ENCODE measurements at places on chromosomes 2 and 18. TPM values are rescaled to one million over a fixed set of nuclear protein-coding genes. Genes with fewer than 3 reads are reported as not detected.
A peak's percentile ranks its signal among the peaks of the same experiment; 100 is the strongest.

DNA sequence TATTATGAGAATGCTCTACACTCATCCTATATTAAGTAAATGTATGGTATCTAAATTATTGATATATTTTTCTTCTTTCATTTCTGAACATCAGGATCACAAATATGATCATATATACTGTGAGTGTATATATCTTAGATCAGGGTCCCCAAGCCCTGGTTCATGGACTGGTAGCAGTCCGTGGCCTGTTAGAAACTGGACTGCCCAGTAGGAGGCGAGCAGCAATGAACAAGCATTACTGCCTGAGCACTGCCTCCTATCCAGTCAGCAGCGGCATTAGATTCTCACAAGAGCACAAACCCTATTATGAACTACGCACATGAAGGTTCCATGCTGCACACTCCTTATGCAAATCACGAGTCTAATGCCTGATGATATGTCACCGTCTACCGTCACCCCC, 1247.1 kb upstream of the NXPH2 start:
- no peak for DNase-seq

- DNase-seq = no peak
Measured at GRCh38 chr18:40875101-40875615, 1079.9 kb upstream of the PIK3C3 start.

- no peak for DNase-seq
Measured at GRCh38 chr2:39059366-39059952, 61.4 kb downstream of the SOS1 start.

DNA sequence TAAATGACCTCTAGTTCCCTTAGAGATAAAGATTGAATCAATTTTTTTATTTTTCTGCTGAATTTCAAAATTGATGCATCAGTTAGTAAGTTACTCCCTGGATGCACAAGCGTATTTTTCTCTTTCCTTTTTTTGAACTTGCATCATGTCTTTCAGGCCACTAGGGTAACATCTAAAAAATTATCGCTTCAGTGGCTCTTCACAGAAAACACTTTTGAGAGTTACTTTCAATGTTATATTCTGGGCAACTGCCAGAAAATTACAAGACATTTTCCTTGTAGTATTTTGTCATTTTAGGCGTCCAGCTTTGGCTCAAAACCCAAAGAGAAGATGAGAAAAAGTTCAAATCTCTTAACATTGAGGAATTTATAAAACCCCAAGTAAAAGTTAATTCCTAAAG, 59.8 kb downstream of the DSEL start:
- no peak for DNase-seq

DNA sequence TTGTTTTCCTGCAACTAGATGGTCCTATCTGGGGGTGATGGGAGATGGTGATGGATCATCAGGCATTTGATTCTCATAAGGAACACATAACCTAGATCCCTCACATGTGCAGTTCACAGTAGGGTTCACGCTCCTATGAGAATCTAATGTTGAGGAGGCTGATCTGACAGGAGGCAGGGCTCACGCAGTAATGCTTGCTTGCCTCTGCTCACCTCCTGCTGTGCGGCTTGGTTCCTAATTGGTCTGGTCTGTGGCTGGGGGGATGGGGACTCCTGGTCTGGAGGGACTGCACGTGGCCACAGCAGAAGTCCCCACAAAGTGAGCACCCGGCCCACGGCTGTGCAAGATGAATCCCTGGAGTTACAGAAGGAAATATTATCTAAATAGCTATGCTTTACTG, 11.3 kb downstream of the MC5R start:
- no peak for DNase-seq

- DNase-seq = peak; percentile 27
Measured at GRCh38 chr2:120761911-120762310, 26.2 kb downstream of the GLI2 start.

- DNase-seq = no peak
Measured at GRCh38 chr2:48568547-48568946, 38.6 kb downstream of the STON1 start.

DNA sequence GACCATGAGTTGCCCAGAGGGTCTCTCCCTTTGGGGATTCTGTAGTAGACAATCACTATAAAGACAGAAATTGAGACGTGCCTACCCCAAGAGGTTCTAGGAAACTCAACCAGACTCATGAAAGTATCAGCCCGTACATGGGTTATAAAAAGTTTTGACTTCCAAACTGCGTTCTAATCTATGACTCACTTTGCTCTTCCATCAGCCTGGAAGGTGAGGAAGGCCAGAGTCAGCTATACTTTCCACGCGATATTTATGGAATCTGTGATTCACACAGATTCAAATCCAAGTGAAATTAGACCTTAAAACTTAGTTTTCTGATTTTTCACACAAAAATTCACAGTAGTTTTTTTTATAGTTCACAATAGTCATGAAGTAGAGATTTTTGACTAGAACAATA, 7.7 kb upstream of the LYPD1 start:
- no peak for DNase-seq

DNA sequence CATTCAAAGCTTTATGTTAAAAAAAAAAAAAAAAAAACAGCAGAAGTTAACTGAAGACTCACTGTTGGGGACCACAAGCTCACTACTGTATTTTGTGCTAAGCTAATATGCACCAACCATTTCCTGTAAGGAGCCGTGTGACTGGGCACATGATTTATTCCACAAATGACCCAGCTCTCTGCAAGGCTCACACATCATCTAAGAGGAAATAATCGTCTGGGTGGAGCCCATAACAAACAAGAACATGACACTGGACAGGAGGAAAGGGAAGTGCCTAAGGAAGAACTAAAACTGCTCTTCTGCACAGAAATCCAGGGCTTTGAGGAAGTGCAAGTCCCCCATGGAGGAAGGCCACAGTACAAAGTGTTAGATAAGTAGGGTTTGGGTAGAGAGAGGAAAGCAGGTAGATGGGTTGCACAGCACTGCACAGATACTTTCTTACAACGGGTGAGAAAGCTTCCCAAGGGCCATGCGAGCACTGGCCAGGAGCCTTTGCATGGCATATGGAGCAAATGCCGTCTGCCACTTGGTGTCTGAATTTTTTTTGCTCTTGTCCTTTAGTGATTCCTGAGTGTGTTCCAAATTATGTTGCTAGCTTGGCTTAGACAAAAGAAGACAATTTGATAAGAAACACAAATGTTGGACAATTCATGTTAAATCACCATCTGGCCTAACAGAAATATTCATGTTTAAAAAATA, 24.4 kb downstream of the NFE2L2 start:
- DNase-seq = no peak

- DNase-seq = no peak
Measured at GRCh38 chr2:214069254-214069653, 341.6 kb upstream of the VWC2L start.

DNA sequence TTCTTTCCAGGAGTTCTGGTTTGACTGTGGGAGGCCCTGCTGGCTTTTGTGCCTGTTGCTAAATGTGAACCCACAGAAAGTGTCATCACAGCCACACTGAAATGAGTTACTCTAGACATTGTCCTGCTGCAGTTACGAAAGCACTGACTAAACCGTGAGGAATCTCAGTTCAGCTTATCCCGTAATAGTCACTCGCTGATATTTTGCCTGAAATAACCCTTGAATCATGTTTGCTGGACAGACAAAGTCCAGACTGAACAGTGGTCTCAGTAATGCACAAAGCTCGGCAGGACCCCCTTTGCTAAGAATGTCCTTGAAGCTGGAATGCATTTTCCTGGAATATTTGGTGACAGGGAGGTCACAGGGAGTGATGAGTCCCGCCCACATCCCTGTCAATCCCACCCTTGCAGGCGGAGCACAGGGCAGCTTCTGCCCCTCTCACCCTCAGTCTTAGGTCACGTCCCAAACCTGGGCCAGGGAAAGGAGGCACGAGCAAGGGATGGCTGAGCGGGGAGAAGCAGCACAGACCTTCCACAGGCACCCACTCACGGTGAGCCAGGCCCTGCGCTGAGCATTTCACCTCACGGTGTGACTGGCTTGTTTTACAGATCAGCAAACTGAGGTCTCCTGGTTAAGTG, 53.4 kb downstream of the ADI1 start:
- DNase-seq = peak; percentile 44

GRCh38 chr2:212379103-212379502, 159.5 kb downstream of the ERBB4 start:
- no peak for DNase-seq

- no peak for DNase-seq
Measured at GRCh38 chr2:32697156-32697555, 69.3 kb downstream of the TTC27 start.

GRCh38 chr18:500632-501405, at the start of gene COLEC12:
Gene COLEC12, minus strand, starts transcription at chr18:500701. Its CDS starts 187 bp downstream, at chr18:500514.
- no peak for DNase-seq

GRCh38 chr2:140173790-140174189, 1393.6 kb upstream of the NXPH2 start:
- no peak for DNase-seq

DNA sequence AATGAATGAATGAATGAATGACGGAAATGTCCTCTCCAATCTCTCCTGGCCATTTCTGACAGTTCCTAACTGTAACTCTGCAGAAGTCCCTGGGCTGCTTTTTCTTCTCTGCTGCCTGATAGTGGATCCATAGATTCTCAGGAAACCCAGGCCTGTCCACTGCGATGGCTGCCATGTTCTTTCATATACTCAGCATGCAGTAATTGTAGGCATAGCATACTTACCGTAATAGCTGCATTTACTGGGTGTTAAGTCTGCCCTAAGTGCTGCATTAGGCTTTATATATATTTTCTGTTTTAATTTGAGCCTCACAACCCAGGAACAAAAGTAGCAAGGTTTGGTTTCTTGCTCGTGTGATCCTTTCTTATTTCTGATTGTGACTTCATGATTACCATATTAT, 122.9 kb downstream of the DCC start:
- DNase-seq = no peak

DNA sequence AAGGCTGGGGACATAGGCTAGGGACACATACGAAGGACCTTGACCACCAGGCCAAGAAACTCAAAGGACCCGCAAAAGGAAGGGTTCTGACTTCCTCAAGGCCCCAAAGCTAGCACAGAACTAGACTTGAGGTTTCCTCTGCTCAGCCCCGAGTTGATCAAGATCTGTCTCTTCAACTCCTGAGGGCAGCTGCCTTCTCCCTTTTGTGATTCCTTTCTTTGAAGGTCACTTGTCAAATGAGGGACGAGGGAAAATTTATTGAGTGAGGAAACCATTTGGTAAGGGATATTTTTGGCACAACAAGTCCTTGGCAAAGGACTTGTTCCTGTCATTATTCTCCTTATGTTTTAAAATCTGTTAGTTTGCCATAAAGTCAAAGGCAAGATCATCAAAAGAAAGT, 12.3 kb upstream of the ROCK2 start:
- no peak for DNase-seq

- DNase-seq = no peak
Measured at GRCh38 chr2:222271854-222272253, 26.9 kb downstream of the PAX3 start.

DNA sequence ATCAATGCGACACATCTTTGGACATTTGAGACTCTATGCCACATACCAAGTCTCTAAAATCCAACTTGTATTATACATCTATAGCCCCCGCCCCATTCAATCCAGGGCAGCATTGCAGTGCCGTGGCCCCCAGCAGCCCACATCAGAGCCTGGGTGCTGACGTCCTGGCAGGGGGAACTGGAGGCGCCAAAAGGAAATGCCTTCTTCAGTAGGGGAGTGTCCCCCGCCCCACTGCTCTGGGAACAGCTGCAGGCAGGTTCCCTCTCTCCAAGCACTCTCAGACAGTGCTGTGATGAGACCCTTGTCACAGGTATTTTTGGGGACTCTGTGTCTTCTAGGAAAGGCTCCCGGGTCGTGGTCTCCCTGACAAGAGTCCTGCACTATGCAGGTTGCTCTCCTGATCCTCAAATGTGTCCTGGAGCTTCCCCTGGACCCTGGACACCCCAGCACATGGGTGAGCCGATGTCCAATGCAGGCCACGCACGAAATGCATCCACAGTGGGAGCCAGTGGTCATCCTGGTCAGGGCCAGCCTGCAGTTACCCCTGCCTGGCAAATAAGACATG, 188.7 kb downstream of the RTP5 start:
- DNase-seq = no peak

DNA sequence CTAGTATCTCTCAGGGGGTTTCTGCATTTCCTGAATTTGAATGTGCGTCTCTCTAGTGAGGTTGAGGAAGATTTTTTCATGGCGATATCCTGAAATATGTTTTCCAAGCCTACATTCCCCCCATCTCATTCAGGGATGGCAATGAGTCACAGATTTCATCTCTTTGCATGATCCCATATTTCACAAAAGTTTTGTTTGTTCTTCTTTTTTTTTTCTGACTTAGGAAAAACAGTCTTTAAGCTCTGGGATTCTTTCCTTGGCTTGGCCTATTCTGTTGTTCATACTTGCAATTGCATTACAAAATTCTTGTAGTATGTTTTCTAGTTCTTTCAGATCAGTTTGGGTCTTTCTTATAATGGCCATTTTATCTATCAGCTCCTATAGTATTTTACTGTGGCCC, 136.5 kb downstream of the DSEL start:
- no peak for DNase-seq

GRCh38 chr2:73489053-73489452, 103.4 kb downstream of the ALMS1 start:
- no peak for DNase-seq

- no peak for DNase-seq
Measured at GRCh38 chr18:49849331-49850217, 36.2 kb upstream of the ACAA2 start.

DNA sequence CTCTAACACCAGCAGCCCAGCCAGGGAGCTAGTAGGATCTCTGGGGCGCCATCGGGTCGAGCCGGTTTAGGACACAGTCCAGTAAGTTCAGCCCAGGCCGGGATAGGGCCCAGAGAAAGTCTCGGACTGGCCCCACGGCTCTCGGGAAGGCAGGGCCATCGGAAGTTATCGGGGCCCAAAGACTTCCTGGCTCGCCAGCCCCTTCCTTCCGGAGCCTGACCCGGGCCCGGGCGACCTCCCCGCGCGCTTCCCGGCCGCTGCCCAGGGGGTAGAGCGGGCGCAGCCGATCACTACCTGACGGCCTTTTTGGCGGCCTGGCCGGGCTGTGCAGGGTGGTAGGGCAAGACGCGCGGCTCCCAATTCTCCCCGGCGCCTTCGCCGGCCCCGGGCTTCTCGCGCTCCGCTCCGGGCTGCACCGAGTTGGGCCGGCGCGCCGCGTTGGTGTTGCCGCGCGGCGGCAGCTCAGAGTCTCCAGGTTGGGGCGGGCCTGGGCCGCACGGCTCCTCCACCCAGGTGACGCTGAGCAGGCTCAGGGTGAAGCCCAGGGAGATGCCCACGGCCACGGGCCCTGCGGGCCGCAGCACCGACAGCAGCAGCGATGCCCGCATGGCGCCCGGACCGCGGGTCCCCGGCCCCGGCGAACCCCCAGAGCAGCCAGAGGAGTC, 546 bp downstream of the CHPF start:
- DNase-seq = no peak

Gene RIT2
- not detected for total RNA-seq

Gene AOX1
- 22.2 TPM for total RNA-seq

Gene RAB6C
- total RNA-seq = not detected

Gene LRRTM4
- total RNA-seq = not detected

Gene CYTIP
- total RNA-seq = 9.6 TPM

Gene EPG5
- 39.6 TPM for total RNA-seq

Gene VPS4B
- total RNA-seq = 43.7 TPM

Gene RGPD3
- 2.1 TPM for total RNA-seq

Gene AFF3
- 3.6 TPM for total RNA-seq

Gene B3GNT7
- total RNA-seq = 1.5 TPM

Gene NETO1
- not detected for total RNA-seq

Gene RNASEH1
- total RNA-seq = 9.8 TPM

Gene LOXHD1
- total RNA-seq = 0.16 TPM

Gene TRABD2A
- 1.7 TPM for total RNA-seq

Gene SGPP2
- 65.6 TPM for total RNA-seq
